ENCODE measurements at places on chromosomes 2 and 18. TPM values are rescaled to one million over a fixed set of nuclear protein-coding genes. Genes with fewer than 3 reads are reported as not detected.

The ANKRD30B gene
- total RNA-seq: not detected

The FBLN7 gene
- 0.68 TPM for total RNA-seq

The EVA1A gene
- total RNA-seq: 73.2 TPM

DNA sequence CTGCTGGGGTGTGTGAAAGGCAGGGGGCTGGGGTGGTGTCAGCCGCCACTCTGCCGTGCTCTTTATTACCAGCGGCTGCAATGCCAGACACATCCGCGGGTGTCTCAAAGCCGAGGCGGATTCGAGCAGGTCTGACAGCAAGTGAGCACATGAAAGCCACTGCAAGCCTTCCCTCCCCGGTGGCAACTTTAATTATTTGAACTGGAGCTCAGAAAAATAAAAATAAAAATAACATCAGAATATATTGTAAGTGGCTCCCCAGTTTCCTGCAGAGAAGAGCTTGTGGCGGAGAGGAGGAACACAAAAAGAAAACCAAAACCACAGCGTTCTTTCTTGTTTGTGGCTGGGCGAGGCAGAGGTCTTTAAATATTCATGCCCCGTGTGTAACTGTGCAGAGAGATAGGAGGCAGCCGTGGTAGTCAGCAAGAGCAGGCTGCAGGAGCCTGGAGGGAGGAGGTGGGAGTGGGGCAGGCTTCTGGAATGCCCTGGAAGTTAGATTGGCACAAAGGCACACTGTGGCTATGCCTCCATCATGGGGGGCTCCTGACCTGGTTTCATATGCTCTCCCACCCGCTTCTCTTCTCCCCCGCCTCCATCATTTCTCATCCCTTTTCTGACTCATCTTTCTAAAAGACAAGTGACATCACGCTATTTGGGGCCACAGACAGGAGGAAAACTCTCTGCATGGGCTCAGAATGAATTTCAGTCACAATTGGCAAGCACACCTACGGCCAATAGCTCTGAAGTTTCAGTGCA lies 199.8 kb downstream of the CLIP4 start:
- peak; percentile 68 for DNase-seq

GRCh38 chr2:71882949-71883472 lies 264.7 kb downstream of the CYP26B1 start:
- DNase-seq: peak; percentile 73

DNA sequence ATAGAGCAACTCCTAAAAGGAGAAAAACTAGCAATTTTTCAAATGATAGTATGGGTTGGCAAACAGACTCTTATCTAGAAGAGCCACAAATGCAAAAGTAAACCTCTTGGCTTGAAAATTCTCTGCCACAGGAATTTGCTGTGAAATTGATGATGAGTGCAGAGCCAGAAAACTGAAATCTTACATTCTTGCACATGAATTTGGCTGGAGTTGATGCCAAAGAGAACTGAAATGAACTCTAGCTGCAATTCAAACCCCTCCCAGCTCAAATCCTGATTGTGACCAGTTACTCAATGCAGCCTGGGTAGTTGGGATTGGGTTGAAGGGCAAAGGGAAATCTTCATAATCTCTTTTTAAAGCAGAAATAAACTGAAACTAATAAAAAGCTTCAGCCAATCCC lies 266.6 kb downstream of the PDE11A start:
- DNase-seq: no peak

DNA sequence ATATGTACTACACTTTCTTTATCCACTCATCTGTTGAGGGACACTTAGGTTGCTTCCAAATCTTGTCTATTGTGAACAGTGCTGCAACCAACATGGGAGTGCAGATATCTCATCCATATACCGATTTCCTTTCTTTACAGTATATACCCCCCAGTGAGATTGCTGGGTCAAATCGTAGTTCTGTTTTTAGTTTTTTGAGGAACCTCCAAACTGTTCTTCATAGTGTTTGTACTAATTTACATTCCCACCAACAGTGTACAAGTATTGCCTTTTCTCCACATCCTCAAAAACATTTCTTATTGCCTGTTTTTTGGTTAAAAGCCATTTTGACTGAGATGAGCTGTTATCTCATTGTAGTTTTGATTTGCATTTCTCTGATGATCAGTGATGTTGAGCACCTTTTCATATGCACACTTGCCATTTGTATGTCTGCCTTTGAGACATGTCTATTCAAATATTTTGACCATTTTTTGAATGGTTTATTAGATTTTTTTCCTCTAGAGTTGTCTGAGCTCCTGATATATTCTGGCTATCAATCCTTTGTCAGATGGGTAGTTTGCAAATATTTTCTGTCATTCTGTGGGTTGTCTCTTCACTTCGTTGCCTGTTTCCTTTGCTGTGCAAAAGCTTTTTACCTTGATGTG lies 12.2 kb downstream of the PLEK start:
- DNase-seq: no peak

DNA sequence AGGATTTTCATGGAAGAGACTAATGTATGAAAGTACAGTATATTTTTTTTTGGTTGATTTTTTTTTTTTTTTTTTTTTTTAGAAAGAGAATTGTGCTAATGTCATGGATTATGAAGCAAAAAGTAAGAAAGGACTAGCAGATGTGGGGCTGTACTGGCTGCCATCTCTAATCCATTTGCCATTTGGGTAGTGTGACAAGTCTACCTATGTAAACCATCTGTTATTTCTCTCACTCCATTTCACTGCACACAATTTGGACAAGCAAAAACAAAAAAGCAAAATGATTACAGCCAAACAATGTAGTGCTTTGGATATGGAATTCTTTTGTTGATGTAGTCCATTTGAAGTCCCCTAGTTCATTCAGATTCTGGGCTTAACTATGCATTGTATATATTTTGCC lies 1355.4 kb downstream of the LRP1B start:
- no peak for DNase-seq

- DNase-seq: no peak
These were observed 88.0 kb upstream of the ALKAL2 start for GRCh38 chr2:375956-376307.
